GM13977 (cell line): ENCODE measurements at places on chromosomes 2 and 18.

- DNase-seq, result no peak
Measured at GRCh38 chr18:57925706-57926105, 118.3 kb upstream of the NEDD4L start.

GRCh38 chr18:69358212-69358895 lies 42.3 kb upstream of the DOK6 start:
- no peak for DNase-seq

- peak; percentile 36 for DNase-seq
Measured at GRCh38 chr2:172806493-172806892, 70.8 kb downstream of the RAPGEF4 start.

DNA sequence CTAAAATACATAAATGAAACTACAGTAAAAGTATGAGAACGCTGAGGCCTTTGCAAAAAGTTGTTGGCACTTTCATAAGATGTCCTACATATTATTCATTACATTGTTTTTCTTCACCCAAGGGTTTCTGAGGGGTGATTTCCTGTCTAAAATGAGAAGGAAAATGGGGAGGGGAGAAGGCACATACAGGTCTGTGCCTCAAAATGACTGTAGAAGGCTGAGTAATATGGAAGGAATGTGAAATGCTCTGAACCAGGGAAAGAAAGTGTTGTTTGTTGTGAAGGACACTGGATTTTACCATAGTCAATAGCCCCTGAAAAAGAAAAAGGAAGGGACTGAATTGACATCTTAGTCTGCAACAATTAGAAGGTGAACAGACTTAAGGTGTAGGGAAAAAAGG lies 99.5 kb upstream of the RNF152 start:
- no peak for DNase-seq

DNA sequence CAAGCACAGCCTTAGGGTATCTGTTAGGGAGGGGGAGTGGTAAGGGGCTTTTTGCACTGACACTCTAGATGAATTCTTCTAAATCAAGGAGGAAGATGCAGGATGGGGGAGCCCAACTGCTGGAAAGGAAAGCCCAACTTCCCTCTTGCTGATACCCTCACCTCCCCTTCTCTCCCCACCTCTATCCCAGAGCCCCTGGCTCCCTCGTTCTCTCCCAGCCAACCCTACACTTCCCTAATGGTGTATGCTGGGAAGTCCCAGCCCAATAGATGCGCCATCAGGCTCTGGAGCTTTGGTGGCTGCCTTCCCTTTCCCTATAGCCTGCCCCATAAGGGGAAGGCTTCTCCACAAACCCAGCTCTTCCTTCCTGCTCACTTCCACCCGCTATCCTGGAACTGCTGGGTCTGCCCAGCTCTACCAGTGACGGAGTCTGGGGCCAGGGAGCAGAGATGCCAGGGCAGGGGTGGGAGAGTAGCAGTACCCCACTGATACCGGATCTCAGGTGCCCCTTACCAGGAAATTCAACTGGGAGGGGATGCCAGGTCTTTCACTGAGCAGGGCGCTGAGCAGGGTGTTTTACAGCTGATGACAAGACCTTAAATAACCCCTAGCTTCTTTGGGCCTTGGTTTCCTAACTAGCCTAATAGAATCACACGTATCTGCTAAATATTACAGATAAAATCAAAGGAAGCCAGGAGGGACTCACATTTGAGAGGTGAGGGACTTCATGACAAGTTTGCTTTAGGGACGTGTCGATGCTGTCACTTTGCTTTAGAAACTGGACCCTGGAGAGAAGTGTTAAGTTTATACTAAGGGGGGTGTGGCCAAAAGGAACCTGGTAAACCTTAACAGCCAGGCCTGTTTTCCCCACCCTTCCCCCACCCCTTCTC lies 82.6 kb downstream of the DNMT3A start:
- no peak for DNase-seq

DNA sequence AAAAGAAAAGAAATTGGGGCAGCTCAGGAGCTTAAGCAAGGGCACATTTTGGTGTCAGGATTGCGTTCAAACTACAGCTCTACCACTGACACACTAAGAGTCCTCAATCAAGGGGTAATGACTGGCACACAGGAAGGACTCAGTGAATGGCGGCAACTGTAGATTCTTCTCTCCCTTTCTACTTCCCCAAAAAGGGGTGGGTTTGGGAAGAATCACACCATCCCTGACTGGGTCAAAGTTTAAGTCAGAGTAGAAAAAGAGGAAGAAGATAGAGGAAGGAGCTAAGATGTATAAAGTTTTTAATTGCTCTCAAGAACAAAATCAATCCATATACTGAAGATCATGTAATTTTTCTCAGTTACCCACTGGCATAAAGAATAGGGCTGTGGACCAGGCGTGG lies 2.6 kb downstream of the NLRC4 start:
- no peak for DNase-seq

- no peak for DNase-seq
Measured at GRCh38 chr2:40168032-40168431, 283.9 kb downstream of the SLC8A1 start.

GRCh38 chr2:119525614-119526013 lies 1.3 kb upstream of the SCTR start:
- DNase-seq, result no peak

DNA sequence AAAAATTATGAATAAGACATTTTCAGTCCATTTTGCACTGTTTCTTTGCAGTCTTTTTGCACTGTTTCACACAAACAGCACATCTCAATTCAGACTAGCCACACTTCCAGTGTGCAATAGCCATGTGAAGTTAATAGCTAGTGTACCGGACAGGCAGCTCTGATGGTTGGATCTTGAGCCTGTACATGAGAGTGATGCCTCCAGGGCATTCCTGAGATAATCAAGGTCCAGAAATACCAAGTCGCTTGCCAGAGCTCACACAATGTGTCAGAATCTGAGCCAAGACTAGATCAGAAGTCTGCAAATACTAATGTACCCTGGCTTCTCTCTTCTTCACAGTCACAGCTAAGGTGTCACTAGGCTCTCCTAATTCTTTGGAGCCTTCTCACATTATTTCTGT lies 180.2 kb downstream of the OSR1 start:
- no peak for DNase-seq

DNA sequence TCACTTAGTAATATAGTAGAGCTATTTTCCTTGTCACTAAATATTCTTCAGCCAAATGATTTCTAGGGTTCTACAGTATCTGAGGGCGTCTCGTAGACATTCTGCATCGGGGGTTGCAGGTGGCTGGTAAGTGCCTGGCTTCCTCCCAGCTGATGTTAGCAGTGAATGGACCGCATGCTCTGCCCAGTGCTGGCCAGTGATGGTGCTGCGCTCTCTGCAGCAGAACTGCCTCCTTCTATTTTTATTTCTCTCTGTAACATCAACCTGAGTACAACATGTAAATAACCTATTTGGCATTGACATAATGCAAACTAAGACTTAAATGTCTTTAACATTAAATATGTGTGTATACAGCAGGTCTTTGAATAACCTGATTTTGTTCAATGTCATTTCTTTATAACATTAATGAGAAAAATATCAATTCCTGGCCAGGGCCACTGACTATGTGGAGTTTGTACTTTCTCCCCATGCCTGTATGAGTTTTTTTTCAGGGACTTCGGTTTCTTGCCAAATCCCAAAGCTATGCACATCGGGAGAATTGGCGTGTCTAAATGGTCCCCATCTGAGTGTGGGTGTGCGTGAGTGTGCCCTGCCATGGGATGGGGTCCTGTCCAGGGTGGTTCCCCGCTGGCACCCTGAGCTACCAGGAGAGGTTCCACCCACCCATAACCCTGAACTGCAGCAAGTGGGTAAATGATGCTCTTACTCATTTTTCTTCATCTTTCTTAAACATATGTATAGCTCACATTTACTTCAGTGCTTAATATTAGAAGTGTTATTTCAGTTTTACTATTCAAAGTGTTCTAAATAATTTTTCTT lies 278.2 kb upstream of the EPAS1 start:
- no peak for DNase-seq

- DNase-seq, result no peak
Measured at GRCh38 chr2:54598347-54599325, 124.8 kb upstream of the EML6 start.

- no peak for DNase-seq
Measured at GRCh38 chr2:148615381-148615841, 29.1 kb upstream of the EPC2 start.

GRCh38 chr2:35538796-35539195 lies 816.8 kb upstream of the CRIM1 start:
- DNase-seq, result no peak

DNA sequence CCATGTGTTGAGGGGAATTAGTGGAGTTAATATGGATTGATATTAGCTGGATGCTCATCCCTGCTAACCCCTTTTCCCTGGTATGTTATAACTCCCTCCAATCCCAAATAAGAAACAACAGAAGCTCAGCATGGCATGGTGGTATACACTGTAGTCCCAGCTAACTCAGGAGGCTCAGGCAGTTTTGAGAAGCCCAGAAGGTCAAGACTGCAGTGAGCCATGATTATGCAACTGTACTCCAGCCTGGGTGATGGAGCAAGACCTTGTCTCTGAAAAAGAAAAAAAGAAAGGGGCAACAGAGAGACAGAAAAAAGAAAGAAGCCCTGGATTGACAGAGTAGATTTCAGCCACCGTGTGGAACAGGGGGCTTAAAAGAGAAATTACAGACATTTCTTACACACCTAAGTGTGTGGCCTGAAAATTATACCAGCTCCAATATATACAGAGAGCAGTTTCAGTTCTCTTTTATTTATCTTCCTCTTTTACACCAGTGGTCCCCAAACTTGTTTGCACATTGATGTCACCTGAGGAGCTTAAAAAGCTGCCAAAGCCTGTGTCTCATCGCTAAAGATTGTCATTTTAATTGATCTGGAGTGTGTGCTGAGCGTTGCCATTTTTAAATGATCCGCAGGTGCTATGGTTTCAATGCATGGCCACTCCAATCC lies 203.6 kb downstream of the UBE2E3 start:
- DNase-seq, result no peak

DNA sequence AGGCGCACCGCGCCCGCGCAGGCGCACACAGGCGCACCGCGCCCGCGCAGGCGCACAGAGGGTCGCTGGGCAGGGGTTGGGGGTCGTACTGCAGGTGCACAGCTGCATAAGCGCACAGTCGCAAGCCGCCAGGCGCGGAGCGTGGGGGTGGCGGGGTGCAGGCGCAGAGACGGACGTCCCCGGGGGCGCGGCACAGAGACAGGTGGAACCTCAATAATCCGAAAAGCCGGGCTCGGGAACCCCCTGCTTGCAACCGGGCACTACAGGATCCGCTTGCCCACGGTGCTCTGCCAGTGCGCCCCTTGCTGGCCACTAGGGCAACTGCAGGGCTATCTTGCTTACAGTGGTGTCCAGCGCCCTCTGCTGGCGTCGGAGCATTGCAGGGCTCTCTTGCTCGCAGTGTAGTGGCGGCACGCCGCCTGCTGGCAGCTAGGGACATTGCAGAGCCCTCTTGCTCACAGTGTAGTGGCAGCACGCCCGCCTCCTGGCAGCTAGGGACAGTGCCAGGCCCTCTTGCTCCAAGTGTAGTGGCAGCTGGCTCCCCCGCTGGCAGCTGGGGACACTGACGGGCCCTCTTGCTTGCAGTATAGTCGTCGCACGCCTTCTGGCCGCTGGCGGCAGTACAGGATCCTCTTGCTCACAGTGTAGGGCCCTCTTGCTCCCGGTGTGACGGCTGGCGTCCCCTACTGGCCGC lies 34.9 kb downstream of the FAM110C start:
- no peak for DNase-seq

- no peak for DNase-seq
Measured at GRCh38 chr18:55841314-55841713, 253.3 kb upstream of the TCF4 start.

GRCh38 chr18:9697121-9697520 lies 11.0 kb upstream of the RAB31 start:
- no peak for DNase-seq

GRCh38 chr2:233915128-233915527 lies 2.0 kb upstream of the TRPM8 start:
- DNase-seq, result no peak

DNA sequence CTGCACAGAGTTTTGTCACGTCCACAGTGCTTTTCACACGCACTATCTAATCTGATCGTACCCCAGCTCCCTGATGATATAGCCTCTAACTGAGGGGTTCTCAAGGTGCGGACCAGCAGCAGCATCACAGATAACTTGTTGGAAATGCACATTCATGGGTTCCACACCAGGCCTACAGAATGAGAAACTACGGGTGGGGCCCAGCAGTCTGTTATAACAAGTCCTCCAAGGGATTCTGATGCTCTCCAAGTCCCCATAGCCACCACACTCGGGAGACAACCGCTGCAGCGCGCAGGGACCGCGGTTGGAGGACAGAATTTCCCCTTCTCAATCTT lies 745 bp upstream of the BZW1 start:
- no peak for DNase-seq

DNA sequence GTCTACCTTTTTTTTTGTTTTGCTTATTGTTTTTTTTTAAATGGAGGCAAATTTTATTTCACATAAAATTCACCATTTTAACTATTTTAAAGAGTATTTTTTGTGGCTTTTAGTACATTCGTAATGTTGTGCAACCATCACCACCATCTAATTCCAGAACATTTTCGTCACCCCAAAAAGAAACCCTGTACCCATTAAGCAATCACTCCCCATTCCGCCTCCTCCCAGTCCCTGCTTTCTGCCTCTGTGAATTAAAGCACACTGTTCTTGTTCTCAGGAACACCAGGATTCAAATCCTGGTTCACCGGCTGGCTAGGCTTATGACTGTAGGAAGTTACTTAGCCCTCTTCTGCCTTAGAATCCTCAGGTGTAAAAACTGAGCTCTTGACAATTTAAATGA lies 36.9 kb upstream of the EPAS1 start:
- no peak for DNase-seq

DNA sequence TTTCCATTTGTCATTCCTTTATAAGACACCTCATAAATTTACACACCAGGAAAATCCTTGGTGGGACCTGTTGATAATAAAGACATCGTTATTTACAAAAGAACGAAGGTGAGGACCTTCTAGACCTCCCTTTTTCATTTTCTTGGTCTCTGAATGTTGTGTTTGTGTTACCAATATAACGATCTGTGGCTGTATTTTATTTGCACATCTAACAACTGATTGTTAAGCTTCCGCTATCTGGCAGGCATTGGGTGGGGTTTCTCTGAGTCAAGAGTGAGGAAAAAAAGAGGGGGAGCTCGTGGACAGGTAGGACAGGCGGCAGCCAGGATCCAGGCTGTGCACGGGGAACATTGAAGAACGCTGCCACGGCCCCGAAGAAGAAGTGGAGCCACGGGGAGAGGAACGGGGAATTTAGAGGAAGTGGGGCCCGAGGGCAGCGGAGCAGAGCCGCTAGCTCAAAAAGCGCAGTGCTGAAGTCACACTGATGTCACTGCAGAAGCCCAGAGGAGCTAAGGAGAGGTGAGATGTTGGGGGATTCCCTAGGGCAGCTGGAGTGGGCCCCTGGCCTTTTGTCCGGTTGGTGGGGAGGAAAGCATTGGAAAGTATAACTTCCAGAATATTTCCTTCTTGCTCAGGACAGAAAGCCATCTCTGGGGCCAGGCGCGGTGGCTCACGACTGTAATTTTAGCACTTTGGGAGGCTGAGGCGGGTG lies 20.9 kb upstream of the DNMT3A start:
- peak; percentile 88 for DNase-seq
